ENCODE measurements at places on chromosomes 5 and 9.
A peak's percentile ranks its signal among the peaks of the same experiment; 100 is the strongest.

DNA sequence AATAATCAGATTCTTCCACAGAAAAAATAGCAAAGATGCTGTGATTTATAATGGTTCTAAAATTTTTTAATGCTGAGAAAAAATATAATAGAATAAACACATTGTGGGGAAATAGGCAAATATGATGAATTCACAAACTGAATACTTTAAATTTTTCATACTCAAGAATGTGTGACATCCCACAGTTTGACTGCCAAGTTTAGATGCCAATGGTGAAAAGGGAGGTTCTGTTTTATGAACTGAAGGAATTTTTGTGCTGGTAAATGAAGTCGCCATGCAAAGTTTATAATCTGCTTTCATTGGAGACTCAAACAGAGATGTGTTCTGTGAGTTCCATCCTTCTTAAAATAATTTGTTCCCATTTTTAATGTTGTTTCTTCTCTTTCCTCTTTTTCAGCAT, 367.5 kb upstream of the ADAMTS16 start:
- no peak for DNase-seq

DNA sequence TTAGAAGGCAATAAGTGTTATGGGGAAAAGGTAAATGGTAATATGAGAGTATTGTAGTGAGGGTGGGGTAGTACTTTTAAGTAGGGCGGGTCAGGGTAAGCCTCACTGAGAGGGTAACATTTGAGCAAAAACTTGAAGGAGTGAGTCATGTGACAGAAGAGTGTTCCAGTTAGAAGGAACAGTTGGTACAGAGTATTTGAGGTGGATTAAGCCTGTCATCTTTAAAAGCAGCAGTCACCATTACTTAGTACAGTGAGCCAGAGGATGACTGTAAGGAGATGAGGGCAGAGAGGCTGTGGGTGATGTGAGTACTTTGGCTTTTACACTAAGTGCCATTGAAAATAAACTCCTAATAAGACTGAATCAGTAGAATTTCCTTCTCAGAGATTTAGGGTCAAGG, 54.8 kb downstream of the UBAP1 start:
- no peak for DNase-seq

GRCh38 chr9:138073408-138073807, 195.8 kb downstream of the CACNA1B start:
- no peak for DNase-seq

DNA sequence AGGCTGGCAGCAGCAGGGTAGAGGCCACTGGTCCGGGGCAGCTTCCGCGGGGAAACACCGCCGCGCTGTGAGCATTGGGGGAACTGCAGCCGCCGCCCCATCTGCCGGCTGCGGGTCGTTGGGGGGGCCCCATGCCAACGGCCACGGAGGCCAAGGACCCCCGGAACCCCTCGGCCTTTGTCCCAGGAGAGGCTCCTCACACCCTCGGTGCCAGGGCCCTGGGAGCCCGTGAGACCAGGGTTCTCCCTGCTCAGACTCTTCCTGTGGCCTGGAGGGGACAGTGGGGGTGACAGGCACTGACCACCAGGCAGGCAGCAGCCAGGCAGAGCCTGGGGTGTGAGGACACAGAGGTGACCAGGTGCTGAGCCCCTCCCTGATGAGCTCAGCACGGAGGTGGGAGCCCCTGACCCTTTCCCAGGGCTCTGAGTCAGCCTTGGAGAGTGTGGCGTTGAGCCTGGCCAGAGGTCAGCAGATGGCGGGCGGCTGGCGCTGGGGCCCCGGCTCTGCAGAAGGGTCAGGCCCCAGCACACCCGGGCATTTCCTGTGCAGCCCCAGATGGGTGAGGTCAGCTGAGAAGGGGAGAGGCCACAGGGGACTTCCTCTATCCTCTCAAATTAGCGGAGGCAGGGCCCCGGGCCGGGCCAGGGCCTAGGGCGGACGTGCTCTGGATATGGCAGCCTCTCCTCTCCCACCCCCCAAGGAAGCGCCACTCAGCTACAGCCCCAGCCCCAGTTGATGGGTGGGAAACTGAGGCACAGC, 17.9 kb upstream of the EGFL7 start:
- peak; percentile 94 for DNase-seq

- DNase-seq, result no peak
These were observed 15.0 kb downstream of the FANCC start for GRCh38 chr9:95302479-95302878.

GRCh38 chr5:107893642-107894041, 222.9 kb upstream of the EFNA5 start:
- no peak for DNase-seq

- no peak for DNase-seq
These were observed 48.4 kb upstream of the EPB41L4A start for GRCh38 chr5:112467485-112467884.

- no peak for DNase-seq
These were observed 251.2 kb downstream of the CHSY3 start for GRCh38 chr5:130155345-130156011.

DNA sequence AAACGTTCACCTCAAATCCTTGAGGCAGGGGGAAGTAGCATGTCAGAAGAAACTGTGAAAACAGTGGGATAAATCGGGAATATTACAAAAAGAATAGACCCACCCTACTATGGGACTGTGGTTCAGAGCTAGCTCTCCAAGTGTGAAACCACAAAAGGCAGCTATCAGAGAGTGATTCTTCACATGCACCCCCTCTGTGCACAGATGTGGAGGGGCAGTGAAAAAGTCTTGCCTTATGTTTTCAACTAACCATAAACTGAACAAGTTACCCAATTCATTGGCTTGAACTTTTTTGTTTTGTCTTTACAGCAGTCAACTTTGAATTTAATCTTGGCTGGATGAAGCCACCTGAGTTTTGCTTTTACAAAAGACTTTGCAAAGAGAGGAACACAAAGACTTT, 98.8 kb upstream of the NR4A3 start:
- no peak for DNase-seq

All from left ventricle myocardium superior (tissue), 1 donor.